ENCODE measurements at places on chromosomes 5 and 9.

DNA sequence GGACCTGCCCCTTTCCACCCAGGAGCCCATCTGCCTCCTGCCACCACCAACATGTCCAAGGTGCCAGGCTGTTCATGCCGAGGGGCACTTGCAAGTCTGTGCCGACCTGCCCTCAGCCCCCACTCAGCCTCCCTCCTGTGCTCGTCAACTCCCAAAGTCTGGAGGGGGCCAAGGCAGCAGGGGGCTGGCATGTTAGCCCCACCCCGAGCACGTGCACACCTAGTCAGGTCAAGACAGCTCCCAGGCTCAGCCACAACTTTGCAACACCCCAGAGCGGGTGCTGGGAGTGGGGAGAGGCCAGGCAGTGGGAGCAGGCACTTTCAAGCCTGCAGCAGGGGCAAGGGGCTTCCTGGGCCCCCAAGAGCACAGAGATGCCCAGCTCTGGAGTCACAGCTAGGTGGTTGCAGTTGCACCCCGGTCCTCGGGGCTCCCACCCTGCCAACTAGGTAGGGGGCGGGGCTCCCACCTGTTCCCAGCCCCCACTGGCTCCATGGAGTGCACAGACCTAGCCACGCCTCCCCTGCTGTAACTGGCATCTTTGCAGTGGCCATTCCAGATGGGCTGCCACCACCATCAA lies 272.5 kb downstream of the CETN3 start:
- no peak for DNase-seq

DNA sequence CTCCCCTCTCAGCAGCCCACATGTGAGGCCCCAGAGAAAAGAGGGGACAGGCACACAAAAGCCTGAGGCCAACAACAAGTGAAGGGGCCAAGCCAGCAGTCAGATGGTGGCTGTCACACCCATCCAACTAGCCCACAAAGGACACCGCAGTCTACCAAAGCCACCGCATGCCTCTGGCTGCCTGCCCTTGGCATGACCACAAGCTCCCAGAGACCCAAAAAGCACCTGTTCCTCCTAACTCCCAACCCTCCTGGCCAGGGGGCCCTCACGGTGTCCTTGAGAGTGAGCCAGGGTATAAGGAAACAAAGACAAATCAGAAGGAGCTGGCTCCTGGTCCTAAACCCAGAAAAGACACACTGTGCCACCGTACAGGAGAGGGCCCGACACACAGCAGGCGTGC lies 77.8 kb upstream of the LRRTM2 start:
- no peak for DNase-seq

DNA sequence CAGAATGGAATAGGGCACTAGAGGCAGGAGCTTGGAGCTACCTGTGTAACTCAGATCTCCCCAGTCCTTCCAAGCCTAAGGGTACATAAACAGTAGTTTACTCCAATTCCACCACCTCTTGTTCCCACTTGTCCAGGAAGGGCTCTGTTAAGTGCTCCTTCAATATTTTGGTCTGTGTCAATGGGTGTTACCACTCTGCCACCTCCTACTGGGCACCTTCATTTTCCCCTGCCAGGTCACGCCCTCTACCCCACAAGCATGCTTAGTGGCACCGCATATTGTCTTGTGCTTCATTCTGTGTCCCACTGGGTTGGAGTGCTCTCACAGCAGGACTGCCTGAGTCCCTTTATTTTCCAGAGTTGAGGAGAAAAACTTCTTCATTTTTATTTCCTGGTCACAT lies 459.8 kb downstream of the ARHGEF28 start:
- no peak for DNase-seq

DNA sequence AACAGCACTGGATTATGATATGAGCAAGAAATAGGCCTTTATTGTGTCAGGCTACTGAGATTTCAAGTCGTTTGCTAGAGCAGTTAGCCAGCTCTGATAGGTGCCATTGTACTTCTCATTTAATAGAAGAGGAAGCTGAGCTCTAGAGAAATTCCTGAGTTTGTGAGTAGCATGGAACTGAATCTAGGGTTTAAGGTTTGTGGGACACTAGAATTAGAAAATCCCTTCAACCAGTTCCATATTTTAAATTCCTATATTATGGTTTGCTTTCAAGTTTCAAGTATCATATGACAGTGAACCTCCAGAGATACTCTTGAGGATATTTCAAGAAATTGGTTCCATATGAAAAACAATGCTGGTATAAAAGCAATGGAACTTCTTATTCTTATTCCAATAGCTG lies 87.6 kb downstream of the ANKRD55 start:
- DNase-seq = no peak

DNA sequence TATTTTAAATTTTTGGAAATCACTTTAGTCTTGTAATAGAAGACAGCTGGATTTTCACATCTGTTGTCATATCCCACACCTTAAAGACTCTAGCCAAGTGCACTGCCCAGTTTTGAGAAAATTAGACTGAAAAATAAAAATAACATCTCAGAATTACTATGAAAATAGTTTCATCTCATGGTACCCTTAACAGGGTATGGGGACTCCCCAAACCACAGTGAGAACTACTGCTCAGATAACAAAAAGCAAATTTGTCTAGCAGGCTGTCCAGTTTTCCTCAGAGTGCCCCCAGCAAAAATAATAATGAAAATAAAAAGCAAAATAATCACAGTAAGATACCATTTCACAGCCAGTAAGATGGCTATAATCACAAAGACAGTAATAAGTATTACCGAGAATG lies 6.5 kb downstream of the UBQLN1 start:
- DNase-seq = no peak

DNA sequence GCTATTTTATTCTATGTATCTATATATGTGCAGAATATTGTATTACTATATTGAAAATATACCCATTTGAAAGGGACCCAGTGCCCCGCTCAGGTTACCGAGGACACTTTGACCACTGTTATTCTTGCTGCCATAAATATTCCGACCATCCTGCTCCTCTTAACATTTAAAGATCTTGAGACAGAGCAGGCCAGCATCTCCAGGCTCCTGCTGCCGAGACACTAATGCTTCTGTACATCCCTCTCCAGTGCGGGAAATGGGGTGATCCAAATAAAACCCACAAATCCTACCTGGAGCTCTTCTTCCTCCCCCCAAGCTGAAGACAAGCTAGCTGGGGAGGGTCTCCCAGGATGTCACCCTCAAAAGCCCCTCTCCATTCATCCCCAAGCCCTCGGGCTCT lies 3.9 kb downstream of the SH3PXD2B start:
- no peak for DNase-seq

DNA sequence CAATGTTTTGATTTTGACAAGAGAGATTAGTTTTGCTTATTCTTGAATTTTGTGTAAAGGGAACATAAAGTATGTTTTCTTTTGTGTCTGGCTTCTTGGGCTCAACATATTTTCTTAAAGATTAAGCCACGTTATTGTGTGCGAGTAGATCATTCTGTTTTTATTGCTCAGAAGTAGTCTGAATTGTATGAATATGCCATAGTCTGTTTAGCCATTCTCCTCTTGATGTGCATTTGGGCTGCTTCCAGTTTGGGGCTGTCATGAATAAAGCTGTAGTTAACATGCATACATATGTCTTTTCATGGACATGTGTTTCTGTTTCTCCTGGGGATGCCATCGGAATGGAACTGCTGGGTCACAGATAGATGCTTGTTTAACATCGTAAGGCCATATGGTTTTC lies 198.9 kb downstream of the FANCC start:
- DNase-seq = no peak

DNA sequence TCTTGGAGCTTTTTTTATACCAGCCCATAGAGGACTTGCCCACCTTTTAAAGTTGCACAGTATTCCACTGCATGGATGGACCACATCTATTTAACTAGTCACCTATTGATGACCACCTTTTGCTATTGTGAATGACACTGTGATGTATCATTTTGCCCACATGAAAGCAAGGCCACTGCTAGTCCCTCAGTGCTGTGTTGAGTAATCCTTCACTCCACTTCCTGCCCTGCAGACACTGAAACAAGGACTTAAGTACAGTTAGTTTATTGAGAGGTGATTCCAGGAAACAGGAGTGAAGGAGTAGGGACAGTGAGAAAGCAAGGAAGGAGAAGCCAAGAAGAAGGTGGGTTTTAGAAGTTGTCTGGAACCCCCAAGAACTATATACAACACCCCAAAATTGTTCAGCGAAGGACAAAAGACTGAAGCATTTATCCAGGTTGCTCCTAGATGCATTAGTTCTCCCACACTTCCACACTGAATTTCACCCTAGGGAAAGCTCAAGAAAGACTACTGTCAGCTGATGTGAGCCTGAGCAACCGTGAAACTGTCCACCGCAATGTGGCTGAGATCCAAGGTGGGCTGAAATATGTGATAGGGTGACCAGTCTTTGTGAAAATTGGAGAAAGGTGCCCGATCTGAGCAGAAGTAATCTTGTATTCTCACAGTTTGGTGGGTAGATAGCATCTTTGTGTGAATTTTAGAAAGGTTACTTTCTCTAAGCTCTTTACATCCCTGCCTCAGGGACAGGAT lies 45.2 kb upstream of the ANKRD31 start:
- no peak for DNase-seq

DNA sequence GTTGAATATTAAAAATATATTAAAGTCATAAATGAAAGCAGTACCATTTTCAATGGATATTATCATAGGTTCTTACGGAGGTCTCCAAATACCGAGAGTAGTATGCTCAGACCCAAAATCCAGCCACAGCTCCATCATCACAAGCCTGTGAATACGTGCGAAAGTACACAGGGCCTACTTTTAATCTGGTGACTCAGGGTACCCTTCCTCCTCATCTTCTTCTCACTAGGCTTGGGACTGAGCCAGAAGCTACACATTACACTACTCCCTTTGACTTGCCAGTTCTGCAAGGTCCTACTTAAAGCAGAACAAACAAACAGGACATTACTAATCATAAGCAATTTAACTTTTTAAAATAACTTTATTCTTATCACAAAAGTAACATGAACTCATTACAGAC lies 7.6 kb upstream of the RIC1 start:
- DNase-seq = no peak

GRCh38 chr5:115309751-115310370 lies 13.4 kb upstream of the CCDC112 start:
- DNase-seq = peak; percentile 41

GRCh38 chr5:138470322-138471051 lies 5.2 kb downstream of the EGR1 start:
- DNase-seq = no peak

- no peak for DNase-seq
Observed at GRCh38 chr9:5446451-5447236, 3.7 kb upstream of the CD274 start.

DNA sequence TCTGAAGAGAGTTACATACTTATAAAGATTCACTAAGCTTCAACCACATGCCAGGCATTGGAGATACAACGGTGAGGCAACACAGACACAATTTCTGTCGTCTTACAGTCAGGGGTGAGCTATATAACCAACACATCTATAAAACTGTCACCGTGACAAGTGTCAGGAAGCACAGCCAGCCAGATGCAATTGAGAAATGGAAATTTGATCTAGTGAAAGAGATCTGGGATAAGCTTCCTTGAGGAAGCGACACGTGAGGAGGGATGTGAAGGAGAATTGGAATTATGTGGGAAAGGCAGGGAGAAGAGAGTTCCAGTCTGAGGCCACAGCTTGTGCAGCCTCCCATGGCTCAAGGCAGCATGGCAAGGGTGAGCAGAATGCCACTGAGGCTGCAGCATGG lies 50.9 kb upstream of the ZNF354B start:
- no peak for DNase-seq

DNA sequence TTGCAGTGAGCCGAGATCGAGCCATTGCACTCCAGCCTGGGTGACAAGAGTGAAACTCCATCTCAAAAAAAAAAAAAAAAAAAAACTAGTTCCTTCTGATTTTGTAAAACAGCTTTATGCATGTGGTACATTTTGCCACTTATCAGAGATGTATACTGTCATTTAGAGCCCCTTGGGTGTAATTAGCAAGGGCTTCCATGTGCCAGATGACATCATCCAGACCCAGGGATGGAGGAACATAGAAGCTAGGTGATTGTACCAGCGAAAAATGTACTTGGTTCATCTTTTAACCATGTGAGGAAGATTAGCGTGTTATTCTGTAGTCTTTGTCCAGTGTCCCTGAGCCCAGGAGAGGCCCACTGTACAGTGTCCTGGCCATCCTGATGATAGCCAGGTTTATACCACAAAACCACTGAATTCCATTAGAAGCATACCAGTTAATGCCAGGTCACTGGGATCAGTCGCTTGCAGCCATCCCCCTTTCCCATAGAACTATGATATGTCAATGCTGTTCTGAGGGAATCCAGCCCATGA lies 239.3 kb upstream of the SGCD start:
- DNase-seq = no peak

DNA sequence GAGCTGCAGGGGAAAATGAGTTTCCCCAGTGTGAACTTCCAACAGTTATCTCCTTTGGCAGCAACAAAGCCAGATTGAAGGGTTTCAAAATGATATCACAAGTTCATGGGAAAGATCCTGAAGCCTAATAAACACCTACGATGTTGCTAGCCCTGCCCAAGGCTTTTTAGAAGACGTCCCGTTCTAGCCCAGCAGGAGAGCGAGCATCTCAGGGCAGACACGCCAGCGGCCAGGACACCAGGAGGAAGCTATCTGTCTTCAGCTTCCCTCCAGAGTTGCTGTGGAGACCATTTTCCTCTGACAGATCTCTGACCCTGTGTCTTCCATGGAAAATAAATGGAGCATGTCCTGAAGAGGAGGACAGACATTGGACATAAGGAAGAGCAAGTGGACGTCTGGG lies 98.4 kb downstream of the FBXO38 start:
- DNase-seq = no peak

DNA sequence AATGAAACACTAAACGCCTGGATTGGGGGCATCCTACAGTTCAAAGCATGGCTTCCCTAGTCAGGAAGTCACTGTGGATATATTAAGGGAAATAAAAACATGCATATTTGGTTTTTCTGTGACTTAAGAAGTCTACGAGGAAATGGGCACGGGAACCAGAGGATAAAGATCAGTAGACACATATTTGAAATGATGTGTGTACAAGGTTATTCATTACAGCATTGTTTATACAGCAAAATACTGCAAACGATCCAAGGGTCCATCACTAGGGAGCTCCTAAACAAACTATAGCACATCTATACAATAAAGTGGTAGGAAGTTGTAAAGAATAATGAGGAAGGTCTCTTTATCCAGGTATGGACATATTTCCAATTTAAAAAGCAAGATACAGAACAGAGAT lies 71.8 kb downstream of the EFNA5 start:
- no peak for DNase-seq

DNA sequence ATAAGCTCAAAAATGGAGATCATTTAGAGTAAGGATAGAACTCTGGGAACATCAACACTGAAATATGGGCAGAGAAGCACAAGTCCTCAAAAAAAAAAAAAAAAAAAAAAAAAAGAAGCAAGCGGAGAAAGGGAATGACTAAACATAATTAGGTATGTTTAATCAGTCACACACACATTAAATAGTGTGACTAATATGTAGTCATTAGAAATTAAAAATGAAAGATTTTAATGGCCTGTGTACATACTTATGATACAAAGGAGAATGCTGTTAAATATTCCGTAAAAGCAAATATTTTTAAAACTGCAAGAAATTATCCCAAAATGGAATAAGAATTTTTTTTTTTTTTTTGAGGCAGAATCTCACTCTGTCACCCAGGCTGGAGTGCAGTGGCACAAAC lies 10.5 kb downstream of the LPAR1 start:
- no peak for DNase-seq

GRCh38 chr5:52893105-52893504 lies 96.0 kb upstream of the ITGA2 start:
- DNase-seq = no peak
